Iris pigment epithelial cell (primary cell): ENCODE measurements at places on chromosomes 4 and X.

- DNase-seq: no peak
Observed at GRCh38 chr4:127214016-127214415, 418.7 kb upstream of the INTU start.

GRCh38 chr4:40546506-40546905 is 83.2 kb downstream of the RBM47 start:
- DNase-seq: no peak

DNA sequence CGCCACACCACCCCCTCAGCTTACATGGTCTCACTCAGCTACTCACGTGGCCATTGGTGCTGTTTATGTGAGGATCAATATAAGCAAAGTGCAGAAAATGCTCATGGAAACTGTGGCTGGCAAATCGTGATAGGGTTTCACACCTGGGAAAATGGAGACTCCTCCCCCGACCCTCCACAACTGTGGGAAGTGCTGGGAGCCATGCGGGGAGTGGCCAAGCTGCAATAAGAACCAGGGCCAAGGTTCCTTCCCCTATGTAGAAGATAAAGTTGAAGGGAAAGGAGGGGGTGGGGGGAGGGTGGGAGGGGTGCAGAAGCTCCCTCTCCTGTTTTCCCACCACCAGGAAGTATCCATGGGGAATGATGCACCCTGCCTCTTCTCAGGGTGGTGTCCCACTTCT is 145.5 kb upstream of the MAMLD1 start:
- DNase-seq: no peak

DNA sequence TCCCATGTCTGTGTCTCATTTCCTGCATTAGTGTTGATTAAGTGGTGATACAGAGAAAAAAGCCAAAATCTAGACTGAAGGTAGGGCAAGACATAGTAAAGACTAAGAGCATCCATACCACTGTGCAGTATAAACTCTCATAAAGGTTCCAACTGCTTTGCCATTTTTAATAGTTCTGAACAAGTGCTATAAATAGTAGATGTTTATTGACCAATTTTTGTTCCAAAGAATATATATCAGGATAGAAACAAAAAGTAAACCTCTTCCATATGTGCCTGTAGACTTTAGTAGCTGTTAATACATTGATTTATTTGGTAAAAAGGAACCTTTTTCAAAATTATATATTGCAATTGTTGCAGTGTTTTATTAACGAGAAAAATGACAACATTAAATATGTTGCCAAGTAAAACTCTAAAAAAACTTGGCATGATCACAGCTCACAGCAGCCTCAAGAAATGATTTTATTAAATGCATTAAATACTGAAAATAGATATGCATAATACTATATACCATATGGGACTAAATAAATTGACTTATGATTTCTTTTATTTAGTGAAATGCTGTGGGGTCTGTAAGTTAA is 22.3 kb upstream of the AASDH start:
- no peak for DNase-seq
